GM12891 (cell line): ENCODE measurements at places on chromosomes 4 and X.

- no peak for DNase-seq
Observed at GRCh38 chrX:71515038-71515396, 17.9 kb upstream of the OGT start.

GRCh38 chr4:1112174-1112820 lies 1.1 kb downstream of the RNF212 start:
- no peak for DNase-seq

GRCh38 chr4:155321006-155321405 lies 55.8 kb downstream of the MAP9 start:
- no peak for DNase-seq

GRCh38 chrX:96979766-96980165 lies 96.1 kb downstream of the RPA4 start:
- no peak for DNase-seq

GRCh38 chr4:136687118-136687517 lies 845.2 kb downstream of the PCDH18 start:
- DNase-seq = no peak

DNA sequence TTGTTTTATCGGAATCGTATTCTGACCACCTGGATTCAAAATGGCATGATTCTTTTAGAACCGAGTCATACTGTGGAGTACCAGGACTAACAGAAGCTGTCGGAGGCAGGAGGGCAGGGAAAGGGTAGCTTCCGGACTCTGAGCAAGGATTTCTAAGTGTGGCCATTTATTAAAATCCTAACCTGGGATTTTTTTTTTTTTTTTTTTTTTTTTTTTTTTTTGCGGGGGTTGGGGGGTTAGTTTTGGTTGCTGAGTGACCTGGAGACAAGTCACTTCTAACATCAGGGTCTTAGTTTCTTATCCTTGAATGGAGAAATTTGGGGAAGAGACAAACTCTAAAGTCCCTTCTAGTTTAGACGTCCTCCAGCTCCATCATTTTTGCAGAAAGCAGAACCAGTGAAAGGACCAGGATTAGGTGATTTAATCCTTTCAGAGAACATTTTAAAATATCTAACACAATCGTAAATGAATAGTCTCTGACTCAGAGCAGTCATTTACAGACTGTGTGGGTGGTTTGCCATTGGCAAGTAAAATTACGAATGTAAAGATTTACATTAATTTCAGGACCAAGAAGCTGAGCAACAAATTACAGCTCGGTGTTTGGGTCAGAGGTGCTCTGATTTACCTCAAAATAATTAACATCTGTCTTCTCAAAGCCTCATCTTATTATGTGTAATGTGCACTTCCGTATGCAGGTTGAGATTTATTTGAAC lies 7.3 kb downstream of the SLC25A5 start:
- DNase-seq = no peak

GRCh38 chr4:3836756-3837601 lies 70.8 kb downstream of the ADRA2C start:
- DNase-seq = no peak

DNA sequence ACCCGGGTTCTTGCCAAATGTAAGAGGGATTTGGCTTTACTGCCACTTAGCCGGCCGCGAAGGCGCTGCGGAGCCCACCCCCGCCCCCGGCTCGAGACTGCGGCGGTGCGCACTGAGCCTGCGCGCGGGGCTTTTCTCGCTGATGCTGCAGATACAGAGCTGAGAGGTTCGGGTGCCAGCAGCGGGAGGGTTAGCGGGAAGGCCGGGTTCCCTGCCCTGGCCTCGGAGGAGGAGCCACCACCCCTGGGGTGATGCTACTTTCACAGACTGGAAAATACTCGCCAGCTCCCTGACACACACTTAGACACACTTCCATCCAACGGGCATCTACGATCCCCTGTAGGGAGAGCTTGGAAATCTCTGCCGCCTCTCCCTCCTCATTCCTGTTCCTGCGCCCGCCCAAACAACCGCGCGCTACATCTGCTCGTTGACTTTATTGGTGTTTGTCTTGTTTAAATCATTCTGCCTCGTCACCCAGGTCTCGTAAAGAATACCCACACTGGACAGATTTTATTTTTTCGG lies 2.1 kb upstream of the PCDH7 start:
- DNase-seq = no peak
